ENCODE measurements at places on chromosomes 3 and 15. TPM values are rescaled to one million over a fixed set of nuclear protein-coding genes. Genes with fewer than 3 reads are reported as not detected.
A peak's percentile ranks its signal among the peaks of the same experiment; 100 is the strongest.

Gene BFSP2
- not detected for polyA plus RNA-seq

DNA sequence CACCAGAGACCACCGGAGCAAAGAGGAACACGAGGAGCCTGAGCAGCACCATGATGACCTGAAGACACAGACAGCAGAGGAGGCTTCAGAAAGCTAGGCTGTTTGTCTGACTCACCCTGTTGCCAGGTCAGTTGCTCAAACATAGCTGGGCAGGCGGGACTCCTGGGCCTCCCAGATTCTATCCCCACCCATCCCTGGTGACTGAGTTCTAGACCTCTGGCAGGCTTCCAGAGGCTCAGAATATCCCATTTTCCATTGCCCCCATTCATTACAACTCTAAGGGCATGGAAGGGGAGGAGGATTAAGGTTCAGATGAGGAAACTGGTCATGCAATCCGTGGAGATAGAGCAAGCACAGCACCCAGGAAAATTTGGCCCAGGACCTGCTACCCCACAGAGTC is at the start of gene CDHR4:
Gene CDHR4 (minus strand): TSS at position 113 of the 400 bp plus-strand sequence. CDS start 61 bp downstream, at position 52.
- DNase-seq: no peak

- DNase-seq: no peak
Observed at GRCh38 chr3:176375519-176375918, 821.8 kb downstream of the TBL1XR1 start.

Gene ANKUB1
- not detected for polyA plus RNA-seq

DNA sequence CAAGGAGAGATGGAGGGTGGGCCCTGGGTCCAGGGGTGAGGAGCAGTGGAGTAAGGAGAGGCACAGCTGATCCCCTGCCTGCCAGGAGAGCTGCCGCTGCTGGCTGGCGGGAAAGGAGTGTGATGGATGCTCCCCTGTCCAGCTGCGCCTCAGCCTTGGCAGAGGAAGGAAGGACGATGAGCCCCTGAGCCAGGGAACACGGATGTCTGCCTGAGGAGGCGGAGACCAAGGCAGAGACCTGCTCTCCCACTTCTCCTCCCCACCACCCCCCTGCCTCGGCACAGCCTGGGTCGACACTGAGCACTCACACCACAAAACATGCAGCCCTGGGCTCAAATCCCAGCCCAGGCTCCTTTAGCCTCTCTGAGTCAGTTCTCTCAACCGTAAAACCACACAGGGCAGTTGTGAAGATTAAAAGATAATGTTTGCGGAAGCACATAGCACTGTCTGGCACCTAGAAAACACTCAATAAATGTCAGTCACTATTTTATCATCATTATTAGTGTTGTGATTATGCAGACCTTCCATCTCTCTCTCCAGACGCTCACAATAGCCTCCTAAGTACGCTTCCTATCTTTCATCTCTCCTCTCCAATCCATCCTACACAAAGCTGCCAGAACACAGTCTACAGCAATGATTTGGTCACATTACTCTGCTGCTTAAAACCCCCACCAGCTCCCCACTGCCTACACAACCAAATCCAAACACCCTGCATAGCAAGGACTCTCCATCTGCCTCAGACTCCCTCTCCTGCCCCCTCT is 52.2 kb downstream of the SEMA5B start:
- DNase-seq: peak; percentile 9

DNA sequence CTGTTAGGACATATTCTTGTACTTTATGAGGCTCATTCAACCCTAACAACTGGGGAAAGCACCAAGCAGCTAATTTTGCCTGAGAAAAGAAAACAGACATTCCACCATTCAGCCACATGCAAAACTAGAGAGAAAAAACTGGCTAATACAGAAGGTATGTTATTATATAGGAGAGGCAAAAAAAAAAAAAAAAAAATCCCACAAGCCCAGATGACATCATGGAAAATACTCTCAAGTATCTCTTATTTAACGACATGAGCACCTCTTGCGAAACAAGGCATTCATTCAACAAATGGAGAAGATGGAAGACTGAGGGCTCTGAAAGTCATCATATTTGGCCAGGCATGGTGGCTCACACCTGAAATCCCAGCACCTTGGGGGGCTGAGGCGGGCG is 61.5 kb downstream of the PRICKLE2 start:
- DNase-seq: no peak

GRCh38 chr3:154334973-154335420 is 10.7 kb upstream of the DHX36 start:
- no peak for DNase-seq

GRCh38 chr3:164018500-164018899 is 1059.8 kb downstream of the SI start:
- no peak for DNase-seq

DNA sequence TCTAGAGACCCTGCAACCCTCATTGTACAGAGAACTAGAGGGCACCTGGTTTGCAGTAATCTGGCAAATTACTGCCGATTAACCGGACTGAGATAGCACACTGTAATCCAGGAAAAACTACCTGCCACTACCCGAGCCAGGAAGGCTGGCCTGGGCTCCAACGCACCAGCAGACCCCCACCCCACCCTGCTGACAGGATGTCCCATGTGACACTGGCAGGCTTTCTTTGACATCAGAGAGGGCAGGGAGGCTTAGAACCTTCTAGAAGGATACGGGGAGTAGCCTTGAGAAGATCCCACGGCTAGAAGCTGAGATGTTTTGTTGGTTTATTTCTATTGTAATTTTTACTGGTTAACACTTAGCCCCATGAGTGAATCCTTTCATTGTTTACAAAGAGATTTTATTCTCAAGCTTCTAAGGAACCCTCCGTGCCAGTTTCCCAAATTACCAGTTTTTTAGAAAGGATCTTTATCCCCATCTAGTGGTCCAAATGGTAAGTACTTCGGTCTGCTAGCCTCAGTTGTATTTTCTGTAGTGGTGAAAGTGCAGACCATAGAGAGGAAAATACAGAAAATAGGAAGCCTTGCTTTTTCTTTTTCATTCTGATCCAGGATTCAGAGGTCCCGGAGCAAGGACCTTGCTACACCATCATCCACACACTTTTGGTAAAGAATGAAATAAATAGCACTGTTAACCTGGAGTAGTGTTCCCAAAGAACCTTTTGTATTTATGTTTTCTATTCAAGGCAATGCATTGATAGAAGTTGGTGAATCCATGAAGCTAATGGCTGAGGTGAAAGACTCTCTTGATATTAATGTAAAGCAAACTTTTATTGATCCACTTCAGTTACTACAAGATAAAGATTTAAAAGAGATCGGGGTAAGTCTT is 81.9 kb upstream of the ADAMTSL3 start:
- no peak for DNase-seq

DNA sequence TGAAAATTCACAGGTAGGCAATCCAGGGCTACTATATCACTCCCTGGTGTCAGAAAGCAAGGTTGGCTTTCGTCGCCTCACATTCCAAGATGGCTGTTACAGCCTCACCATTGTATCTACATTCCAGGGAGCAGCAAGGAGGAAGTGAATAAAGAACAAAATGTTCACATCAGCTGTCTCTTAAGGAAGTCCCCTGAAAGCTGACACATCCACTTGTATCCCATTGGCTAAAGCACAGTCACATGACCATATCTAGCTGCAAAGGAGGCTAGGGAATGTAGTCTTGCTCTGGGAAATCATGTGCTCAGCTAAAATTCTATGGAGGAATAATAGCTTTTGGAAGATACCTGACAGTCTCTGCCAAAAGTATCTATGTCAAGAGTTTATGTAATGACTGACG is 12.8 kb upstream of the GATA2 start:
- DNase-seq: no peak

DNA sequence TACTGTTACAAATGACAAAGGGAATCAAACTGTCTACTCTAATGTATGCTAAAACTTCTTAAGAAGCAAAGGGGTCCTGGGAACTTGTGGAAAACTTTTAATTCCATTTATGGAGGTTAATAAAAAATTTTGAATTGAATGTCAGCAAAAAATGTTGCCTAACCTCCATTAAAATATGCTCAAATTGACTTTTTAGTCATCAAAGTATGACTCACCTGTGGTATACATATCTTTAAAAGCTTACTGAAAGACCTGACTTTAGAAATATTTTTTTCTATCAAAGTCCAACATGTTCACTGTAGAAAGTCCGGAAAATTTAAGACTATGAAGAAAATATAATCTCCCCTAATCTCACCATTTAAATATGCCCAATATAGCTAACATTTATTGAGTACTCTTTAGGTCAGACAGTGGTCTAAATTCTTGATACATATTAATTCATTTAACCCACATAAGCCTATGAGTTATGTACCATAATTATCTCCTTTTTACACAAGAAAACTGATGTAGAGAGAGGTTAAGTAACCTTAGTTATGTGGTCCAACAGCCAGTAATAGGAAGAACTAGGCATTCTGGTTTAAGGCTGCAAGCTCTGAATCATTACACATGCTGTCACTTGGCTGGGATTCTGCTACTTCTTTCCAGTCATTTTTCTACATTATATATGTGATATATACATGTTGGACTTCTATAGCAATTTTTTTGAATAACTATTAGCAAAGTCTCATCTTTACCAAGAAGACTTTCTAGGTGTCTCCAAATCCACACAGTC is 83.6 kb downstream of the PDZRN3 start:
- no peak for DNase-seq

DNA sequence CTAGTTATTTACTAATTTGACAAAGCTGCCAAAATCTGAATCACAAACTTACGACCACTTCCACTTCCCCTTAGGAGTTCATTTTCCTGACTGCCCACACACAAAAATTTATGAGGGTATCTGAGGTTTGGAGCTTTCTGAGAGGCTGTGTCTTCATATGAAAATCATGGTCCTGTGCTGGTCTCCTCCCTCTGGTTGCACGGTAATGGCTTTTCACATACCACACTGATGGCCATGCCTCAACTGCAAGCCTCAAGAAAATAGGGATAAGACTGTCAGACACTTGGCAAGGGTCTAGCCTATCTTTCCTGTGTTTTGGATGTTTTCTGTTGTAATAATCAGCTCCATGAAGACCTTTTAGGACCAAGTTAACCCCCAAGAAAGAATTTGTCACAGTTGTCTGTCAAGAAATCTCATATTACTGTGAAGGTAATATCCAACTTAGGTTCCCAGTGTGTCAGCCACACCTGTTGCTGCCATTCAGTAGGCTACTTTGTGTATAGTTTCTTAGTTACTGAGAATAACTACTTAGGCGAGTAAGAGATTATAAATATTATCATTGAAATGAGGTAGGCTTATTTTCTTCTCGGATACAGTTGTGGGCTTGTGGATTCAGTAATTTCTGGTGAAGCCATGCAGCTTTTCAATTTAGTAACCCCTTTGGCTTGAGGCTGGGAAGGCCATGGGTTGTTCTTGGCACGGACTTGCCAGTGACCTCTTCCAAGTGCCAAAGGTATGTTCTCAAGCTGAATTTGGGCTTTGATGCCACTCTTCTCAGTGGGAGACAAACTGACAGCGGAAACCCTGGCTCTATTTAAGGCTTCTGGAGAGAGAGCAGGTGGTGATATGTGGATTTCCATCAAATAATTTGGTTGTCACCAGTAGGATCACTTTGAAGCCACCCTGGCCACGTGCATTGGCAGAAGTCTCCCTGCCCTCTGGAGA is 101.1 kb downstream of the RYR3 start:
- no peak for DNase-seq

GRCh38 chr3:47412842-47413520 is 32.2 kb downstream of the PTPN23 start:
- no peak for DNase-seq

DNA sequence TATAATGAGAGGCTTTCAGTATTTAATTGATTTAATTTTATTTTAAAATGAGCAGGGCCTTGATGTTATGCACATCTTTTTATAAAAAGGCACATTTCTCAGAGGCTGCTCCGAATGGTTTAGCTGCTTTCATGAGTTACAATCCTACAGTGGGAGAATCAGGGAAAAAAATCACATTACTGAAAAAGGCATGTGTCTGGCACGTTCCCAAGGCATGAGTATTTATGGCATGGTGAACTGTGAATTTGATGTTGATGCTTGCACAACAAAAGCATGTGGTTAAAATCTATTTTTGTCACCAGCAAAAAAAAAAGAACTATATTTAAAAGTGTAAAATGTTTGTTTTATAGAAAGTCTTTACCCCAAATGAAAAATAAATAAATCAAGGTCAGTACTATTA is 485.2 kb upstream of the ROBO2 start:
- no peak for DNase-seq

Gene CFAP91
- polyA plus RNA-seq: not detected

Gene RAB8B
- 40.7 TPM for polyA plus RNA-seq

GRCh38 chr3:161137260-161137659 is 32.1 kb upstream of the B3GALNT1 start:
- no peak for DNase-seq

Gene TNNC1
- 1.4 TPM for polyA plus RNA-seq

DNA sequence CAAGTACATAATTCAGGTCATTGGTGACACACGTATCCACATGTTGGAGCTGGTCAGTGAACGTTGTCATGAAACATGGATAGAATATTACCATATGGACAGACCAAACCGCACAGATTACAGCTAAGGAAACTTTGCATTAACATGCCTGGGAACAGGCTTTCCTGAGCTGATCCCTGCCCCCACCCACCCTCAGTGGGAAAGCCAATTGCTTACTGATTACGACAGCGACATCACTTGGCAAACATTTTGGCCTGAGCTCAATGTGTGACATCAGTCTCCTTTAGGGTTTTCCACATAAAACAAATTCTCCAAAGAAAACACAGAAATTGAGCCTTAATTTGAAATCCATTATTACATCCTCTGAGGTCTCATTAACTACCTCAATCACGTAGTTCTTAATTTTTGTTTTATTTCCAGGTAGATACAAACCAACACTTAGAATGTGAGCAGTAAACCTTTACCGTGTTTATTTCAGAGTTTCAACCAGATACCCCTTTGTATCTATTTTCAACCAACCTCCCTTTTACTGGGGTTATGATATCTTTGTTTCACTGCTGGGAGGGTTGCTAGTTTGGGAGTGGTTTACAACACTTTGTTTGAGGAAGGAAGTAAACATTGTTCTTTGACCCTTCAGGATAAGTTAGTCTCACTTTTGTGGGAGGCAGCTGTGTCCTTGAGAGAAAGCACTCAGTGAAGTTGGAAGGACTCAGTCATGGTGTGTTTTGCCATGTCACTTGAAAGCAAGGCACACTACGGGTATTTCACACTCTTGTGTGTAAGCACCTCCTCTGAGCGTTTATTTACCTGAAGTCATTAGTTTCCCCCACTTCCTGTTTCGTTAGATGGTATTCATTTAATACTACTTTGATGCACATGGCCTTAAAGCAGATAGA is 103.1 kb downstream of the CMSS1 start:
- no peak for DNase-seq

DNA sequence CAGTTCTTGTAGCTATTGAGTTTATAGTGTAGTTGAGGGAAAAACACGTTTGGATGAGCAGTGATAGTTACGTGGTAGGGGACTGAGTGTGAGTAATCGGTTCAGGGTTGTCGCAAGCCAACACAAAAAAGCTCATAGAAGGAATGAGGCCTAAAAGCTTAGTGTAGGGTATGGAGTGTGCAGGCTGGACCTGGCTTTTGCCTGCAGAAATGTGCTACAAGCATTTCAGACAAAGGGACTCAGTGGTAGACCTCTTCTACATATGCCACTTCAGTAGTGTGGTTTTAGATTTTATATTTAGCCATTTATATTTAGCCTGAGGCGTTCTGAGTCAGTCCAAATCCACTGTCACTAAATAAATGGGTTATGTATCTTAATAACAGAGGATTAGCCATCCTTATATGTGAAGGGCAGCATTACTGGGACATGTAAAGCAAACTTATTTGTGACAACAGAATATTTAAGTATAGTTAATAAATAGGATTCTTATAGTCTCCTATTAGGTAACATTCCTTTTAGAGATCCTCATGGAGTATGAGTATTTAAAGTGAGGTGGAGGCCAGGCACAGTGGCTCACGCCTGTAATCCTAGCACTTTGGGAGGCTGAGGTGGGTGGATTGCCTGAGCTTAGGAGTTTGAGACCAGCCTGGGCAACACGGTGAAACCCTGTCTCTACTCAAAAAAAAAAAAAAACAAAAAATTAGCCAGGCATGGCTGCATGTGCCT is 21.8 kb downstream of the ATP2C1 start:
- DNase-seq: no peak

Measured in naive thymus-derived CD8-positive, alpha-beta T cell (primary cell).